NCI-H526 treated with DMSO at 0.1 percent for 48 hours (cell line): ENCODE measurements at places on chromosomes 3 and 15.
A peak's percentile ranks its signal among the peaks of the same experiment; 100 is the strongest.

DNA sequence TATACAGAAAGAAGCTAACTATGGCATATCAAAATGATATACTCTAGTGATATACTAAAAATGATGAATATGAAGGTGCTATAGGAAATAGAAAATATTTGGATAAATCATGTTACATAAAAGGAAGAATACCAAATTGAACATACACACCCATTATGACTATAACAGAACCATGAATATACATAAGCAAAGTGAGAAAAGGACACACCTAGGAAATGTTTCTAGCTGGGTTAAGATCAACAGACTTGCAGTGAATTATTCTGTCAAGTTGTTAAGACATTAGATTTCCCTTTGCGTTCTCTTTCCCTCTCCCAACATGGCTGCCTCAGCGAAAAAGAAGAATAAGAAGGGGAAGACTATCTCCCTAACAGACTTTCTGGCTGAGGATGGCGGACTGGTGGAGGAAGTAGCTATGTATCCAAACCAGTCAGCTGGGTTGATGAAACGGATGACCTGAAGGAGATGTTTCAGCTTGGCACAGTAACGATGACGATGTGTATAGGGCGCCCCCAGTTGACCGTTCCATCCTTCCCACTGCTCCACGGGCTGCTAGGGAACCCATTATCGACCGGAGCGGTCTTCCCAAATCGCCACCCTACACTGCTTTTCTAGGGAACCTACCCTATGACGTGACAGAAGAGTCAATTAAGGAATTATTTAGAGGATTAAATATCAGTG is 20.2 kb upstream of the PARP14 start:
- DNase-seq, result no peak

DNA sequence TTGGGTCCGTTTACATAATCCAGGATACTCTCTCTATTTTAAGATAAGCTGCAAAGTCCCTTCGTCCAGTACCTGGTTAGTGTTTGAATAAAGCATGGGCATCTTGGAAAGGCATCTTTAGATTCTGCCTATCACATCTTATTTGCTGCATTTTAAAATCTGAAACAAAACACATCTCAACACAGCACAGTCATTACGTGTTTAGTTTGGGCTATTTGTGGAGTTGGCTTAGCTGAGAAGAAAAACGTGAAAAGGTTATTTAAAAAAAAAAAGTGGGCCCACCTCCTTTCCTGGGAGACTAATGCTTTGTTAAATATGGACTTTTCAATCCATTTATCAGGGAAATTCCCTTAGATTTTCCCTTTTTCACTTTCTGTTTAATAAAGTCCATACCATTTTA is 174.5 kb upstream of the WNT5A start:
- no peak for DNase-seq

DNA sequence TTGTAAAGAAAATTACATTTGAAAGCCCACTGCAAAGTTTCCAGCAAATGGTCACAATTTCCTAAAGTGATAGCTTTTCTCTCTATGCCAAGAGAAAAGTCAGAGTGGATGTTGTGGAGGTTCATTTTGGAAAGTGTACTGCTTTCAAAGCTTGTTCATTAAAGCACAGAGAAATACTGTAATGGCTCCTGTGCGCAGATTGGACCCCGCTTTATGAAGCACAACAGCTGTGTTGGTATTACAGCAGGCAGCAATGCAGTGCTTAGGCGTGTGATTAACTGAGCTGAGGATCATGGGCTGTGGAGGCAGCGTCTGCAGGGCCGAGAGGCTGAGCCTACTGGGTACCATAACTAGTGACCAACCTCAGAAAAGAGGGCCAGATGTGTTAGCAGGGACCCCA is 478.4 kb upstream of the CFAP20DC start:
- no peak for DNase-seq

- DNase-seq, result no peak
These were observed 1557.0 kb downstream of the SI start for GRCh38 chr3:163521261-163521660.

GRCh38 chr3:169764882-169765612 is at the start of gene TERC:
TSS of gene TERC (minus strand) at chr3:169765060.
- peak; percentile 53 for DNase-seq

DNA sequence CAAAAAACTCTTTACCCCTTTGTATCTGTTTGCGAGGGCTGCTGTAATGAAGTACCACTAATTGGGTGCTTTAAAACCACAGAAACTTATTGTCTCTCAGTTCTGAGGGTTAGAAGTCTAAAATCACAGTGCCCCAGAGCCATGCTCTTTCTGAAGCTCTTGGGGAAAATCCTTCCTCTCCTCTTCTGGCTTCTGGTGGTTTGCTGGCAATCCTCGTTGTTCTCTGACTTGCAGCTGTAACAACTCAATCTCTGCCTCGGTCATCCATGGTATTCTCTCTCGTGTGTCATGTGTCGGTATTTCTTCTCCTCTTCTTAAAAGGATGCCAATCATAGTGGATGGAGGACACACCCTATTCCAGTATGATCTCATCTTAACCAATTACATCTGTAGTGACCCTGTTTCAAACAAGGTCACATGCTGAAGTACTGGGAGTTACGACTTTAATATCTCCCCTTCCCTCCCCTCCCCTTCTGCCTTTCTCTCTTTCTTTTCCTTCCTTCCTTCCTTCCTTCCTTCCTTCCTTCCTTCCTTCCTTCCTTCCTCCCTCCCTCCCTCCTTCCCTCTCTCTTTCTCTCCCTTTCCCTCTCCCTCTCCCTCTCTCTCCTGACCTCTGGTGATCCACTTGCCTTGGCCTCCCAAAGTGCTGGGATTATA is 6.5 kb upstream of the ARL8B start:
- DNase-seq, result no peak

DNA sequence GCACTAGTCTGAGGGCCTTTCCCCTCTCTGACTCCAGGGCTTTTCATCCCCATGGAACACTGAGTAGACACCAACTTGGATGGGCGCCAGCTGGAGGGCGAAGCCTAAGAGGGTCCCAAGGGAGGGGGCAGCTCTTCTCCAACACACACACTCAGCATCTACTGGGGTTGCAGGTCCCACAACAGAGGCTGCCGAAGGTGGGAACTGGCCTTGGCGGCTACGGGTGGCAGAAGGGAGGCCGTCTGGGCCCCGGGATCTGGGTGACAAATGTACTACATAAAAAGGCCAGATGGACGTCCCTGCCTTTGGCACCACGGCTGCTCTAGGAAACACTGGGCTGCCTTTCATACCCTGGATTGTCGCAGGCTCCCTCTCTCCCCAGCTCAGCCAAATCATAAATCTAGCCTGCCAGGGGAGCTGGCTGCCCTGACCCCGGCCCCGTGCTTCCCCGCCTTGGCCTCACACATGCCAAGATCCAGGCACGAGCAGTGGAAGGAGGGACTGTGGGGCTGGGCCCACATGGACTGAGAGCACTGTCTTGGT is 31.5 kb downstream of the SEMA5B start:
- DNase-seq, result no peak

GRCh38 chr15:34953851-34954250 is 15.7 kb downstream of the AQR start:
- no peak for DNase-seq

DNA sequence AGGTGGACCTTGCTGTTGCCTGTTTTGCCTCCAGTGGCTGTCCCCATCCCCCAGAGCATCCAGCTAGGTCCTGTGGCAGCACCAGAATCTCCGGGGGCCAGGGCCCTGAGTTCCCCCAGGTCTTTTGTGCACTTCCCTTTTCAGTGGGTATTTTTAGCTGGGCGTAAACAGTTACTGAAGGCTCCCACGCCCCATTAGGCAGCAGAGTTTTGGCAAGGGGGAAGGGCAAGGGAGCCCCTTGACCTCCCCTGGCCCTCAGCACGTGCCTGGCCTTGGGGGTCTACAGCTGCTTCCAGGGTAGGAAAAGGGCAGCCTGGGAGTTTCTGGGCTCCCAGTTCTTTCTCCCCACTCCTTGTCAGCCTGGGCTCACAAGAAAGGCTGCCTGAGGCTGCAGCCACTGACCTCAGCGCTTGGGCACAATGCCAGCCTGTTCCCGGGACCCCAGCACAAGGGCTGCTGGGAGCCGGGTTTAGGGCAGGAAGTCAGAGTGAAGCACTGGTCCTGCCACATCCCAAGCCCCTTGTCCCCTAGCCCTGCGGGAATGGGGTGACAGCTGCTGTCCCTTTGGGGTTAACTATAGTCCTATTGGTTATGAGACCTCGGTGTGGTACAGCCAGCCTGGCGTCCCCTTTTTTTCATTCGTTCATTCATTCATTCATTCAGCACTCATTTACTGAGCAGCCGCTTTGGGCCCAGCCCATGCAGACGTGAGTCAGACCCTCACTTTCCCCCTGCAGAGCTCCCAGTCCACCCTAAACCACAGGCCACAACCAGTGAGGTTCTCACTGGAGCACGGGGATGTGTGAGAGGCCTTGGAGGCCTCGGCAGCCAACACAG is 8.4 kb downstream of the CSK start:
- no peak for DNase-seq

DNA sequence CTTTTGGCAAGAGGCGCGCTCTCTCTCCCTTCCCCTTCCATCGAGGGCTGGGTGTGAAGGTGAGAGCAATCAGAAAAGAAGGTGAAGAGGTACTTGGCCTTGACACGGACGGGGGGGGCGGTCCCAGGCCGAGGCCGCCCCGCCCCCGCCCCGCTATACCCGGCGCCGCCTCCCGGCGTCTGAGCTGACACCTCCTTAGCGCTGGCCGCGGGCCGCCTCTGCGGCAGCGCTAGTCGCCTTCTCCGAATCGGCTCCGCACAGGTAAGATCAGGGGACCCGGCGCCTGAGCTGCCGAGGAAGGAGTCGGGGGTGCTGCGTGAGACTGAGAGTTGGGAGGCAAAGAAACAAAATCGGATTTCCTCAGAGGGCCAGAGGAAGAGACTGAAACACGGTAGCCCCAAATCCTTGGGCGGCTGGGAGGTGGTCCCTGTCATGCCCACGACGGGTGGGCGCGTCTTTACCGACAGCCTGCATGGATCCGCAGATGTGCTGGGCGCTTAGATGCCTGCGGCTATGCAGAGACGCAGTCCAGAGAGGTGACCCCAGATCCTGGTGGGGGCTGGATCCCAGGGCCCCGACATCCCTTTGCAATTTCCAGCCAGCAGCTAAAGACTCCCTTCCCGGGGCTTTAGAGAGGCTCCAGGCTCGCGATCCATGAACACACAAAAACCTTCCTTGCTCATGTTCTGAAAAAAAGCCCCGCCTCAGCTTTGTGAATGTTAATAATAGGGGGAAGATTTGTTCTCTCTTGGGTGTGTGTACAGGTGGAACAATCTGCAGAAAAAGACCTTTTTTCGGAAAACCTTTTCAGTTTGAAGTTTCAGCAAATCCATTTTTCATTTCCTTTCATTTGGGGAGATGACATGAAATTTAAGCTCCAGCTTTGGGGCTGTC is at the start of gene ENTPD3:
ENTPD3 (plus strand) TSS at position 184 of the 894 bp plus-strand sequence. CDS start 874 bp downstream, outside the sequence.
- peak; percentile 9 for DNase-seq
